ENCODE measurements at places on chromosomes 2 and 18.

DNA sequence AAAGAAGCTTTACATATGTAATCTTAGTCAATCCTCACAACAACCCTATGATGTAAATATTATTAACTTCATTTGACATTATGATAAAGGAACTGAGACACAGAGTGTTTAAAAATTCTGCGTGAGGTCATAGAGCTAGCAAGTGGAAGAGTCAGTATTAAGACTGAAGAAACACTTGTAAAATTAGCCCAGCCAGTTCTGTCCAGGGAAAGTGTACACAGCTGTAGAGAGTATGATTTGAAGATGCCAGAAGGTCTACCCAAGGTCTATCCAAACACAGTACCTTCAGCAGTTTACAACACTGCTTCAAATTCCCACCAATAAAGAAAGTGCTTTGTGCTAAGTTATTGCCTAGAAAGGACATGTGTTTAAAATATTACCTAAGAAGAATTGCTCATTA is 51.7 kb upstream of the ITPRID2 start:
- DNase-seq = no peak

- DNase-seq = no peak
Measured at GRCh38 chr2:55779459-55780421, 86.1 kb upstream of the PNPT1 start.

DNA sequence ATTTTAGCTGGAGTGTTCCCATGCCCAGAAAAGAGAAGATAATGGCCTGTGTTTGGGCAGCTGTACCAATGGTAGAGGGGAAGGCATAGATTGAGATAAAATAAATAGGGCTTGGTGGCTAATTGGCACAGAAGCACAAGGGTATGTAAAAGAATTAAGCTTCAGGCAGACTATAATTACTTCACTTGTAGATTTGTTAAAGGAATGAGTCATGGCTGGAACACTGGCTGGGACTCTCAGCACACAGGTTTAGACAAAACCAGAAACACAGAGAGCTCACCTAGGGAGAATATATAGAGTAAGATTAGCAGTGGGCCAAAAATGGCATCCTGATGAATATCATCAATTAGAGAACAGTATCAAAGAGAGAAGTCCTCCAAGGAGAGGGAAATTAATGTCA is 198.3 kb upstream of the FIGN start:
- DNase-seq = no peak

GRCh38 chr2:160345071-160345764 is 145.1 kb upstream of the ITGB6 start:
- no peak for DNase-seq

- DNase-seq = no peak
Measured at GRCh38 chr2:10811517-10811916, 1.1 kb downstream of the PDIA6 start.

GRCh38 chr2:71609441-71609840 is 156.1 kb downstream of the DYSF start:
- DNase-seq = no peak

DNA sequence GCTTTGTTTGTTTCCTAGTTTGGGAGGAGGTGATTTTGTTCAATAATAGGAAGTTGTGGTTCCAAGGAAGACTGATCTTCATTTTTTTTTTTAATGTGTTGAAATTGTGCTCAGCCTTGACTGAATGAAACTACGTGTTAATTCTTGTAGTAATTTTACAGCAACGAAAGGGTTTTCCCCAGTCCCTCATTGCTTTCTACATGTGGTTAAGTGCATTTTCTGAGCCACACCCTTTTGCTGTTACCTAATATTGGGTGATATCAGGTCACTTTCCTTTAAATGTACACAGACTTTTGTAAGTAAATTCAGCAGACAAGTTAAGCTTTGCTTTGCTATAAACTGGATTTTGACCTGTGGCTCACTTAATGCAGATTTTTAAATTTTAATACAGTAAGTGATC is 73.6 kb downstream of the OTX1 start:
- DNase-seq = no peak

DNA sequence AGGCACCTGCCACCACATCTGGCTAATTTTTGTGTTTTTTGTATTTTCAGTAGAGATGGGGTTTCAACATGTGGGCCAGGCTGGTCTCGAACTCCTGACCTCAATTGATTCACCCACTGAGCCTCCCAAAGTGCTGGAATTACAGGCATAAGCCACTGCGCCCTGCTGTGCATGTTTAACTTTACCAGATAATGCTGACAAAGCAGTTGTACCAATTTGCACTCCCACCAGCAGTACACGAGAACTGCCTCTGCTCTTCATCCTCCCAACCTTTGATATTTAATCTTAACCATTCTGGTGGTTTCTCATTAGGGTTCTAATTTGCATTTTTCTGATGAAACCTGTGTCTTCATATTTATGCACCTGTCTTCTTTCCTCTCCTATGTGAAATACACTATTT is 12.0 kb upstream of the DYM start:
- DNase-seq = no peak

- no peak for DNase-seq
Measured at GRCh38 chr2:191321861-191322662, 76.9 kb downstream of the MYO1B start.

DNA sequence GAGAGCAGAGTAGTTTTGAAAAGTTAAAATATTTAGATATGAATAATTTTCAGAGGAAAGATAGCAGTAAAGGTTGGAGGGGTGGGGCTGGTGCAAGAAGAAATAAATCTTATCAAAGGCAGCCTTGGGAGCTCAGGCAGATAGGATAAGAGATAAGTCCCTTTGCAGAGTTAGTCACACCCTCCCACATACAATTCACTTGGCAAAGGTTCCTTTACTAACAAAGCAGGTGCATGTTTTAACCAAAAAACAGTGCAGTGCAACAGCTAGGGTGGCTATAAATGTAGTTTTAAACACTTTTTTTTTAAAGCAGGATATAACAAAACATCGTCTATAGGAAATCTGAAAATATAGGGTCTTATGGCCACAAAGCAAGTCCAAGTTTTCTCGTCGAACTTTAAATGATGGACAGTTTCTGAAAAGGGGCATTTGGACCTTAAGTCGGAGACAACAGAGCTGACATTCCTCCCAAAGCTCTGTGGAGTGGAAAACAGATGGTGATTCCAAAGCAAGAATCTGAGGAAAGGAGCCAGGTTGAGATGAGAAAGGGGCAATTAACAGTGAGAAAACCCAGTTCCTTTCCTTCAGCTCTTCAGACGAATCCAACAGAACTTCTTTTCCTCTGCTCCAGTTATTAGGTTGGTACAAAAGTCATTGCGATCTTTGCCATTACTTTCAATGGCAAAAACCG is 53.0 kb downstream of the EPHA4 start:
- DNase-seq = no peak

GRCh38 chr2:11812466-11813248 is 66.2 kb downstream of the LPIN1 start:
- DNase-seq = no peak

DNA sequence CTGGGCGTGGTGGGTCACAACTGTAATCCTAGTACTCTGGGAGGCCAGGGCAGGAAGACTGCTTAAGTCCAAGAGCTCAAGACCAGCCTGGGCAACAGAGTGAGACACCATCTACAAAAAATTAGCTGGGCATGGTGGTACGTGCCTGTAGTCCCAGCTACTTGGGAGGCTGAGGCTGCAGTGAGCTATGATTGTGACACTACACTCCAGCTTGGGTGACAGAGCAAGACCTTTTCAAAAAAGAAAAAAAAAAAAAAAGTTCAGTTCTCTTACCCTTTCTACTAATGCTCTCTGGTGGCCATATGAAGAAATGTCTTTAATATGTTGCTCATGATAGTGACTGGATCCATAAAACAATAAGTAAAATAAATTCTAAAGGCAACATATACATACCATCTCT is 14.9 kb downstream of the TYW5 start:
- no peak for DNase-seq

GRCh38 chr2:132383956-132384355 is 32.6 kb upstream of the GPR39 start:
- DNase-seq = no peak

GRCh38 chr2:154914561-154914960 is 216.1 kb downstream of the KCNJ3 start:
- no peak for DNase-seq

DNA sequence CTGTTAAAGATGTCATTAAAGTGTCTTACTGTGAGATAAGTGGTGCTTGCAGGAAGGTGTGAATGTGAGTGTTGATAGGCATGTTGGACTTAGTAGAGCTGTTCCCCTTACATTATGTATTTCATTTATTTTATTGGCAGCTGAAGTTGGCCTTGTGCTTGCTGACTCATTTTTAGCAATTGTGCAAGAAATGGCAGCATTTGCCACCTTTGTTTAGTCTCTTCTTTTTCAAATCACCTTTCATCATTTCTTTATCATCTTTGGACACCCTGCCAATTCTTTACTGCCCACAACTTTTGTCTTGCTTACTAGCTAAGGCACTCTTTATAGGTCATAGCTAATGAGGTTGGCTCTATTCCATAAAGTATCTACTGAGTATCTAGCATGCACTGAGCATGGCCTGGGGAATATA is 130.3 kb upstream of the LYPD6 start:
- DNase-seq = no peak

GRCh38 chr2:199348871-199349270 is 108.9 kb downstream of the SATB2 start:
- DNase-seq = no peak

DNA sequence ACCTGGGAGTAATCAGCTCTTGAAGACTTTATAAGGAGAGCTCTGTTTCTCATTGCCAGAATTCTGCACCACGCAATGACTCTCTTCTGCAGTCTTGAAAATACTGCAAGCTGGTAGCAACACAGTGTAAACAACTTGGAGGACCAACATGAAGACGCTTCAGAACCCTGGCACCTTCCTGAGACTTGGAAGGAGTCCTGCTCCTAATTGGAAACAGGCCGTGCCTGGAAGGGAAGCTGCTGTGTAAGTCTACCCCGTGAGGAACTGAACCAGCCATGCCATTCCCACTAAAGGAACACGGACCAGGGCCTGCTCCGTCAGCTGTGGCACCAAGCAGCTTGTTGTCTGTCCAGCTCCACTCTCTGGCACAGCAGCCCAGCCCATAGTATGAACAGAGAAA is 171.1 kb downstream of the PAX3 start:
- no peak for DNase-seq

GRCh38 chr2:176582990-176583481 is 313.8 kb downstream of the MTX2 start:
- DNase-seq = no peak

DNA sequence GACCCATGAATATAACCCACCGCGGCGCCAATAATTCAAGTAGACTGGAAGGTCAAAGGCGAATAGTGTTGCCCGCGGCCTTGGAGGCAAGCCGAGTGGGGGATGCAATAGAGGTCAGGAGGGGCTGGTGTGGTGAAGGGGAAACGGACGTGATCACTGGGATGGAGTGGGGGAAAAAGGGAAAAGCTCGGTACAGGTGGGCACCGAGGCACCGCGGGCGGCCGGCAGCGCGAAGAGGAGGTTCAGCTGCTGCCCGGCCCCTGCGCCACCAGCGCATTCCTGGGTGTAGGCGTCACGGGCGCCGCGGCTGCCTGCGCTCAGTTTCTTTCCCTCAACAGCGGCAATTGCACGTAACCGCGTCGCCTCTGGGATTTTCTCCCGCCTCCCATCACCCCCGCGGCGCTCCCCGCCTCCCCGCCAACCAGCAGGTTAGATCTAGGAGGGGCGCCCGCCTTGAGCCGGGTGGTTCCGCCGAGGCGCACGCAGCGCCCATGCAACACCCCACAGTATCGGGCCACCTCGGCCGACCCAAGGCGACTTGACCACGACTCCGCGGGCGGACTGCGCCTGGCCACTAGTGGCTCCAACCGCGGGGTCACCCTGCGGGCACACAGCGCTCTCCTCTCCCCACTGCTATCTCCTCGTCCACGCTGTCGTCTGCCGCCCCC is 1.5 kb downstream of the RND3 start:
- DNase-seq = no peak

GRCh38 chr2:2845267-2845666 is 514.2 kb upstream of the MYT1L start:
- no peak for DNase-seq

GRCh38 chr18:26902291-26902690 is 36.8 kb upstream of the AQP4 start:
- no peak for DNase-seq

DNA sequence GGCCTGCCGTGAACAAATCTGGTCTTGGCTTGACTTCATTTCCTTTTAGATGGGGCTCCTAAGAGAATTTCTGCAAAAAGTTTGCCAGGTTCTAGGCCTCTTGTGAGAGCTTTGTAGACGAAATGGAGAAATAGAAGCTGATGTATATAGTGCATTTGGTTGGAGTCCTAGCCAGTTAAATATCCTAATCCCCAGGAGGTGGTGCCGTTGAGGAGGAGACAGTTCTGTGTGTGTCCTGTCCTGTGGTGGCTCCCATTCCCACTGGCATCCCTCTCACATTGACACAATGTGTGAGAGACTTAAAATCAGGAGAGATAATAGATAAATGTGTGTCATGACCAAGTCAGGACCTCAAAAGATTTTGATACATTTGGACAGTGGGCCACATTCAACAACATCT is 34.6 kb upstream of the DNER start:
- no peak for DNase-seq

DNA sequence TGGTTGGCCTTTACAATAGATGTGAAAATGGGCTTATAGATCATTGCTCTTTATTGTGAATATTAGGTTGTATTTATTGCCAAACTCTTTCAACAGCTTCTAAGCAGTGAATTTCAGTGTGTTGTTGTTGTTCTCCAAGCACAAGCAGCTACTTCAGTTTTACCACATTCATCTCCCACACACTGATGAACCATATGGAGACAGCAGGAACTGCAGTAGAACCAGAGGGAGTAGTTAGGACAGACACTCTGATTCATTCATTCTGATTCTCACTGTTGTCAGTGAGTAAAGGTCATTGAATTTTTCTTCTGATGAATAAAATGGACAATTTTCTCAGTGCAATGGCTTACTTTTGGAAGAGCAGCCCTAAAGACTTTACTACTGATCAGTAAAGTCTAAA is 40.2 kb downstream of the CCDC74A start:
- no peak for DNase-seq

- DNase-seq = no peak
Measured at GRCh38 chr18:63061303-63061702, 258.3 kb downstream of the BCL2 start.
